Activated CD4-positive, CD25-positive, alpha-beta regulatory T cell (primary cell): ENCODE measurements at places on chromosomes 12 and 14.

- DNase-seq: no peak
These were observed 82.3 kb downstream of the KCNMB4 start for GRCh38 chr12:70448371-70448770.

- DNase-seq: no peak
These were observed 93.4 kb downstream of the DIO2 start for GRCh38 chr14:80117876-80118275.

DNA sequence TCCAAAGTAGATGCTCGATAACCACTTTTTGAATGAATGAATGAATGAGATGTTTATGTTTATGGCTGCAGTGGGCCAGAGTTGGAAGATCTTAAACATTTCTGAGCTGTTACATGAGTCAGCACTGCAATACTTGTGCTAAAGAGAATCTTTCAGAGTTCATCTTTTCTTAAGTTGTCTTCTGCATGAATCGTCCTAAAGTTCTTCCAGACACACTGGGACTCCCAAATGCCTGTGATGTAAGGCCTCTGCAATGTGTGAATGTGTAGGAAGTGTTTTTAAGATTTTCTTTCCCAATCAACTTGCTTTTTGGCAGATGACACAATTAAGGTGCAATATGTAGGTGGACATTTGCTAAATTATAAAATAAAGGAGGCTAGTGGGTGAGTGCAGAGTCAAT, 50.3 kb upstream of the TRIM9 start:
- DNase-seq: no peak

DNA sequence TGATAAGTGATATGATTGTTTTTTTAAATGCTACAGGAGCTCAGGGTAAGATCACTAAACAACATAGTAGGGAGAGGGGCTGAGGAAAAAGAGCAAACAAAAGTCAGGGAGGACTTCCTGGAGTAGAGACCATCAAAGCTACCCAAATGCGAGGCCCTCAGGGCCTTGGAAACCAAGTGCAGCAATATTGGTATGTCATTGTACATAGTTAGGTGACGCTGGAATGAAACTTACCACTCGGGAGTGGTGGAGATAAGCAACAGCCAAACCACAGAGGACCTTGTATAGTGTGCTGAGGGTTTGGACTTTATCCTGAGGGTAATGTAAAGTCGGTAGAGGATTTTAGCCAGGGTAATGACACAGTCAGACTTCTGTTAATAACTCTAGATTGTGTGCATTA, 13.8 kb downstream of the KITLG start:
- no peak for DNase-seq

DNA sequence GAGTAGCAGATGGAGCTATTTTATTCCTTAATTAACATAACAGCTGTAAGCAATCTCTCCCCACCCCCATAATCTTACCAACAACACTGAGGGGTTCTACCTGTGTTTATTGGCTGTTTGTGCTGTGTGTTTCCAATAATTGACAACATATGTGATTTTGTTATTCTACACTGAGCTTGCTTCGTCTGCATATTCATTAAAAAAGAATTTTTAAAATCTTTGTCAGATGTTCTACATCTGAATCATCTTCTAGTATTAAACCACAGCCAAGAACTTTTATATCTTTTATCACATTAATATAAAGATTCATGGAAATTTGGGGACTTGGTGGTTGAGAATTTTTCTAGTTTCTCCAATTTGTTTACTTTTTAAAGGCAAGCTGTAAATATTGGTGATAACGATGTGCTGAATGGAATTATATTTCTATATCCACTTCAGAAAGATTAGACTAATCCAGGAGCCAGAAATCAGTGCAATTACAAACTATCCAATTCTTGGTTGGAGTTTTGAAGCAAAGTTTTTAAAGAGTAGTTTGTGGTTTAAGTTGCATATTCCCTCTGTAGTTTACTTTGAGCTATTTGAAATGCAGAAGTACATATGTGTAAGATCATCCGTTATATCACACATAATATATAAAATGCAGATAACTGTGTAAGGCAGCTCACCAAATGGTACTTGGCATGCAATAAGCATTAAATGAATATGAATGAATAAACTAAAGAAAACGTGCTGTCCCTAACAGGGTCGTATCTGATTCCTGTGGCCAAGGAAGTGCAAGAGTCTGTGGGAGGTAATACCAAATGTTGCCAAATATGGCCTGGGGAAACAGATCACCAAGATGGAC, 206.9 kb downstream of the PELI2 start:
- no peak for DNase-seq

GRCh38 chr12:203462-204260, 10.3 kb downstream of the SLC6A12 start:
- DNase-seq: no peak
